Pons (tissue), 1 donor: ENCODE measurements at places on chromosomes 6 and 20.

GRCh38 chr6:1856381-1856780, 246.7 kb downstream of the FOXC1 start:
- no peak for DNase-seq

DNA sequence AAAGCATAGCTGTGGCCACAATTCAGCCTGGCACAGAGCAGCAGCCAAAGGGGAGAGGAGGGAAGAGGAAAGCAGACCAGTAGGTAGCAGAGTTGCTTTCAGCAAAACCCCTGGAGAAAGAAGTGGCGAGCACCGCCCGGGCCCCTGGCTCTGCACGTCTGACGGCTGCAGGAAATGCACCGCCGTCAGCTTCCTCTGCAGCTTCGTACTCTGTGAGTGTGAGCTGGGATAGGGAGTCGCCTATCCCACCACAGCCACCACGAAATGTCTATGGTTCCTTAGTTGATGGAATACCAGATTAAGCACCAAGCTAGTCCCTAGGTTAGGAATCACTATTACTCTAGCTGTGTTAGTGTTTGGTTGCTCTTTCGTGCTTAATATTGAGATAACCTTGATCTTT, 79.9 kb upstream of the NAA20 start:
- no peak for DNase-seq

DNA sequence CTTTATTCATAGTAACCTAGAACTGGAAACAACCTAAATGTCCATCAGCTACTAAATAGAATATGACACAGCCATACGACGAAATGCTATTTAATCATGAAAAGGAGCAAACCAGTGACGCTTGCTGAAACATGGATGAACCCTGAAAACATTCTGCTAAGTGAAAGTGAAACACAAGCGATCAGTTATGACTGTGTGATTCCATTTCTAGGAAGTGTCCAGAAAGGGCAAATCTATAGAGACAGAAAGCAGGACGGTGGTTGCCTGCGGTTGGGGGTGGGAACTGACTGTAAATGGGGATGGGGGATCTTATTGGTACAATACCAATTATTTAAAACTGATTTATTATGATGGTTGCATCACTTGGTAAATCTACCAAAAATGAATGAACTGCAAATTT, 126.8 kb downstream of the IPCEF1 start:
- no peak for DNase-seq

DNA sequence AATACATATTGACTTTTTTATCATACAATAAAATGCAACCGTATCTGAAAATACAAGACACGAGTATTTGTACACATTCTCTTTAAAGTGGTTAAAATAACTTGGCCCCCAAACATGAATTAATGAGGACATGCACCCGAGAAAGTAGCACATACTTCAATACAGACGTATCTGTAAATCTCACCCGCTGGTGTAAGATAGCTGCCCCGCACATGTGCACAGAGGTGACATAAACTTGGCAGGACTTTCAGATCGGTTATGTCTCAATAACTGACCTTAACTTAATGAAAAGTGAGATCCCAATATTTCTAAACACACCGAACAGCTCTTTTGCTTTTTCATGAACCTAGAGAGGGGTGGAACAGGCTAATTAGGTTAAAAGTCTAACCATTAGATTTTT, 91.5 kb upstream of the RPS6KA2 start:
- DNase-seq = no peak

GRCh38 chr6:106112433-106112832, 26.3 kb downstream of the PRDM1 start:
- DNase-seq = no peak
